ENCODE measurements at places on chromosomes 7 and 10.

DNA sequence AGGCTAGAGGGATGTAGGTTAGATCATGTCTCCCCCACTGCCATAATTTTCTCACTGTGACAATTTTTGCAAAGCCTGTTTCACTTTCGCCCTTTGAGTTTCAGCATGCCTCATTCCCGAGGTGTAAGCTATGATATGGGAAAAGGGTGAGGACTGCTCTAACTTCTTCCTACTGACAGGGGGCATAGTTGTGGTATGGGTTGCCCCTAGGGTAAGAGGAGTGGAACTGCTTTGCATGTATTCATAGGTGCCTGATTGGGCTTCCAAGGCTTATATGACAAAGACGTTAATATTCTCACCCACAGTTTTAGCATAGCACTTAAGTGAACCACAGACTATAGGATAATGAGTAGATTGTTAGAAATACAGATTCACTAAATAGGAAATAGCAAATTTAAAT lies 148.7 kb downstream of the BBS9 start:
- no peak for DNase-seq

- no peak for DNase-seq
These were observed 701.2 kb upstream of the IGFBP3 start for GRCh38 chr7:46622251-46622650.

GRCh38 chr7:44065431-44066110 lies at the start of gene PGAM2:
Gene PGAM2, minus strand, starts transcription at chr7:44065567. Its CDS starts 38 bp downstream, at chr7:44065529.
- DNase-seq: no peak

DNA sequence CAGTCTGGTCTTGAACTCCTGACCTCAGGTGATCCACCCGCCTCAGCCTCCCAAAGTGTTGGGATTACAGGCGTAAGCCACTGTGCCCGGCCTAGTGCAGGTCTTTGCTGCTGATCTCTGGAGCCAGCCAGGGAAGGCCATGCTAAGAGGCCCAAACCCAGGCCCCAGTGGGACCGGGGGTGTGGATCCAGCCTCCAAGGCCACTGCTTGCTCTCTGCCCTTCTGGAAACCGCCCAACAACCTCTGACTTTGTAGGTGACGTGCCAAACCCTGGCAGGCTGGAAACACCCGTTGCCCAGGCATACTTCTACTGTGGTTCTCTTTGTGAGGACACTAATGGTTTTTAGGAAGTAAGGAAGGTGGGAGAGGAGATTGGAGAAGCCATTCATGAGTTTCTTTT lies 83.5 kb upstream of the GNA12 start:
- no peak for DNase-seq

DNA sequence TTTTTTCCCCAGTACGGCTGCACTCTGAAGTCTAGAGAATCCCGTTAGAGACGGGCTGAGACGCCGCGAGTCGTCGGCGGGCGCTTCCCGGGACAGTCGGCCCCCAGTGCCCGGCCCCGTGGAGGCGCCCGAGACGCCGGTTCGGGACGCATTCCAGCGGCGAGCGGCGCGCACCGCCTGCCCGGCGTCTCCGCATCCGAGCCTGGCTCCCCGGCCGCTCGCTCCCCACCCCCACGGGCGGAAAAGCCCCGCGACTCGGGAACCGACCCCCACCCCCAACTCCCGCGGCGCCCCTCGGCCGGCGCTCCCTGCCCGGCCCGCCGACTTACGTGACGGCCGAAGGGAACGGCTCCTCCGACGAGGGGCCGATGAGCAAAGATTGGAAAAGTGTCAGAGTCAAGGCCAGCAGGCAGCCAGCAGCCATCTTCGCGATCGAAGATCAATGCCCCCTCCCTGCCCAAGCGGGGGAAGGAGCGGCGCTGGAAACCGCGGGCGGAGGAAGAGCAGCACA lies 486 bp downstream of the CACNA2D1 start:
- DNase-seq: no peak

DNA sequence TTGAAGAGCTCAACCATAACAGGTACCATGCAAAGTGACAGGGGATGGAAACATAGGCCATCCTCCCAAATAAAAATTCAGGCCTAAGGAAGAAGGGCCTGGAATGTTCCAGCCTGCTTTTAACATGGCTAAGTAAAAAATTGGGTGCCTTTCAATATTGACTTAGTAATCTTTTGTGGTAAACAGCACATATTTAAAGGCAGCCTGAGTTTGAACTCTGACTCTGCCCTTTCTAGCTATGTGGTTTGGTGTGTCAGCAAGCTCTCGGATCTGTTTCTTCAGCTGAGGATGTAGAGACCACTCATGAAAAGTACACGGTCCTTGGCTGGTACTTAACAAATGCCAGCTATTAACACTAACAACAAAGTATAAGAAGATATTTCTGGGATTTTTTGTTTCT lies 191.8 kb upstream of the CDCA7L start:
- no peak for DNase-seq

DNA sequence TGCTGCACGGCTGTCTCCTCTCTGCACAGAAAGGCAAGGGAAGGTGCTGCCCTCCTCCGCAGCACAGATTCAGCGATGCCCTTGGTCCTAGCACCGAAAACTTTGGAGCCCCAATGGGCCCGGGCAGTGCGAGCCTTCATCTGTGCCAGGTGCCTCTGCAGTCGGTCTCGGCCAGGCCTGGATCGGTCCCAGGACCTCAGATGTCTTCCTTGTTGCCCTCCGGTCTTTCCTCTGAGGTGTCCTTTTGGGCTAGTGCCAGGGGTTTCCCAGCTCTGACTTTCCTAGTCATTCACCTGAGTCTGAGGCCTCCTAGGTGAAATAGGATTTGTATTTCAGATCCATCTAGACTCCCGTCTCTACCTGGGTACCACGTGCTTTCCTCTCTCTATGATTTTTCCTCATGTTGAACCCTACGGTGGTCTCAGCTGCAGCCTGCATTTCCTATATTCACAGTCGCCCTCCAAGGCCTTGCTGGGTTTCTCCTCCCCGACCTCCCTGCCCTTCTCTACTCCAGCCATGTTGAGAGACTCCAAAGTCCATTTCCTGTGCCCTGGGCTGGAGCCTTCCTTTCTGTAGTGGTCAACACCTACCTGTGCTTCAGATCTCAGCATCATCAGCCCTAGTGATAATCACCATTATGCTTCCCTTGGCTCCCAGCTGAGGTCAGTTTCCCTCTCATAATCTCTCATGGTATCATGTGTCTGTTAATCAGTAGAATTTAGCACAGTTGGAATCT lies 92.0 kb upstream of the PRSS58 start:
- no peak for DNase-seq

DNA sequence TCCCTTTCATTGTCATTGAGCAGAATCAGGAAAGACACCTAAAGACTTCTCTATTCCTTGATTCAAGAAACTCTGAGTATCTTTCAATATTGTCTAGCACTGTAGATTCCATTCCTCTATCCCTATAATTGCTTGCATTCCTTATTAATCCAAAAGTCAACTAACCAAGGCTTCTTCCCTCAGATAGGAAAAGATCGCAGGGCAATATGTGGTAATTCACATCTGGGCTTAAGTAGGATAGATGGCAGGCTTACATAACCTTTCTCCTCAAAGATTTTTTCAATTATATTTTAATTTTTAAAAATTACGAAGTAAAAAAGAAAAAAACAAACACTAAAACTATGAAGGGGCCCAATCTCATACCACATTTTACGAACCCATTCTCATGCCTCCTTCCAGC lies 7.1 kb upstream of the ARHGAP21 start:
- DNase-seq: no peak

DNA sequence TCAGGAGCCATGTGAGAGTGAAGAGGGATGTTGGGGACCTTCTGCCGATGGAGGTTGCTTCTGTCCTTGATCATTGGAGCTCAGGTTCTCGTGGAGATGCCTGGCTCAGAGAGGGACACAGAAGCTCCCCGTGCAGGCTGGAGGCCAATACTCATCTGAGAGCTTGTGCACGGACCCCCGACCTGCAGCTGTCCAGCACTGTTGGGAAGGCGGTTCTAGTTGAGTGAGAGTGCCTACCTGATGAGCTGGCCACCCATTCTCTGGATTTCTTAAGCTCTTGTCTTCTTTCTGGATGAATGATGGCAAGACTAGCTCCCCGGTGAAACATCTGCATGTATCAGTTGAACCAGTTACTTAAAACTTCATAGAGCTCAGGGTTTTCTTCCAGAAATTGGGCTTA lies 247.6 kb upstream of the MKI67 start:
- no peak for DNase-seq

DNA sequence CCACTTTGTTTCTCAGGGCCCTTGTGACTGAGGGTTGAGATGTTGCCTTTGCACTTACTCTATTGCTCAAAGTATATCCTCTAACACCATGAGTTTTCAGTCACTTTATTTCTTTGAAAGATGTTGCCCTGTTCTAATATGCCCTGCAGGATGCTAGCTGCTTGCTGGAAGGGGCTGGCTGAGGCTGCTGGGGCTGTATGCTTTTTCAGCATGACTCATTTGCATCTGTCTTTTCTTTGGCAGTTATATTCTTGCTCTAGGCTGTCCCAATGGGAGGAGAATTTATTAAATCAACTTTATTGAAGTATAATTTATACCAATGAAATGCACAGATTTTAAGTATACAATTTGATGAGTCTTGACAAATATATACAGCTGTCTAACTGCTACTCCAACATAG lies 157.7 kb downstream of the PLPP4 start:
- no peak for DNase-seq

DNA sequence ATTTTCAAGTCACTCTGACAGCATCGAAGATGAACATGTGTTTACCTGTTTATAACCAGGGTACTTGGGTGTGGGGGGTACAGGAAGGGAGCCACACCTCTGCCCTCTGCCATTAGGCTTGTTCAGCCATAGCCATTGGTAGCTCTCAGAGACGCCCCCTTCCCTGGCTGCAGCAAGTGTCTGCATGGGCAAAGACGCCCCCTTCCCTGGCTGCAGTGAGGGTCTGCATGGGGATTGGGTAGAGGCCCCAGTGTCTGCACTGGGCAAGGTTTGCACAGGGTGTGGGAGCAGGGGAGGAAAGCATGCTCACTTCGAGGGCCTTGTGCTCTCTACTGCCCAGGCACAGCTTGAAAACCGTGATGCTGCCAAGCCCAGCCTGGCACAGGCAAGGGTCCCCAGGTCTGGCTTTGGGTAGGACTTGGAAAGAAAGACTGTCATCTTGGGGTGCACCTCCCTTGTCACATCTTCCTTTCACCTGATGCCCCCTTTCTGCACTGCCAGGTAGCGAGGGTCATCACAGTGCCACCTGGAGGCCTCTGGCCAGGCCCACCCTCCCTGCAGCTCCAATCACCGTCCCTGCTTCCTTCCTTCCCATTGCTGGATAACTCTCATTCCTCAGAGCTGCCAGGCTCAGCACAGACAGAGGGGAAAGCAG lies 3.7 kb downstream of the TMEM225B start:
- DNase-seq: no peak

DNA sequence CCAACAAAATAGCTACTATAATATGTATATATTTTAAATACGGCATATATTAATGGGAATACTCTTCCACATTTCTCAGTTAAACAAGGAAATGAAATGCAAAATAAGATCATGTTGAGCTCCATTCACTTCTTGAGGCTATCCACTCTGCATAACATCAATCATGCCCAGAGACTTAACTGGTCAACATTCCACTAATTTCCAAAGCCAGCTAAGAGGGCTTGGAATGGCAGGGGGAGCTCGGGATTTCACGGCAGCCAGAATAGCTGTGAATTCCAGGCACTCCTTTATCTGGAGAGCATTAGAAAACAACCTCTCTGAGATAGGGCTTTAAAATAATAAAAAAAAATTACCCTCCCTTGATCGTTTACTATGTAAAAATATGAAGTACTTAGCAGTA lies 194.9 kb upstream of the CDCA7L start:
- DNase-seq: no peak

DNA sequence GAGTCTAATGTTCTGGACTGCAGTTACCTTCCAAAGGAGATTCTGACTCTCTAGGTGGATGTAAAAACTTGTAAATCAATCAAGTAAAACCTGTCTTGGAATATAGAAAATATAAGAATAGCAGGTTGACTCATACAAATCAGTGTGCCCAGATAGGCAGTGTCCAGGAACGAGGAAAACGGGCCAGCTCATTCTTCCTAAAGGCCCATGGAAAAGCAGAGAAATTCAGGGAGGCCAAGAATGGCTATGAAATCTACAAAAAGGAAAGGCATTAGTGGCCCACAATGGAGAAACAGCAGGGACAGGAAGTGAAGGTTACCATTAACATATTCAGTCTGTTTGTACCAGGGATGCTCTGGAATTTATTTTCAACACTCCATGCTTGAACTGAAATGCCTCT lies 14.9 kb downstream of the GLI3 start:
- DNase-seq: no peak

- no peak for DNase-seq
These were observed 45.2 kb downstream of the SRRM3 start for GRCh38 chr7:76246804-76247389.

GRCh38 chr7:13894954-13895353 lies 94.5 kb downstream of the ETV1 start:
- DNase-seq: no peak

DNA sequence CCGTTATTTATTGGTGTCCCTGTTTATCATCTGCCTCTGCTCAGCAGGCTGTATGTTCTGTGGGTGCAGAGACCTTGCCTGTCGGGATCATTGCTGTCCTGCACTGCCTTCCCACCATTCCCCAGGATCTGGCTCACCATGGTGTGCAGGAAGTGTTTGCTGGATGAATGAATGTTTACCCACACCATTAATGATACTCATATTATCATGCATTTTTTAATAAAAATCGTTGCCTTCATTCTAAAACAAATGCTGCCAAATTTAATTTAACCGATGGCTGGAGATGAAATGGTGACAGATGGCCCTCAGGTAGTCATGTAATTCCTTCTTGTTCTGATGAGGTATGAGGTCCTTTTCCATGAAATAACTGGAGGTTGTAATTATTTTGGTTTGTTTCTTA lies 22.5 kb downstream of the PLPP4 start:
- DNase-seq: no peak

GRCh38 chr7:127620406-127621233 lies 2.7 kb upstream of the PAX4 start:
- no peak for DNase-seq

- DNase-seq: no peak
These were observed 117.3 kb downstream of the SVIL start for GRCh38 chr10:29517352-29517923.

DNA sequence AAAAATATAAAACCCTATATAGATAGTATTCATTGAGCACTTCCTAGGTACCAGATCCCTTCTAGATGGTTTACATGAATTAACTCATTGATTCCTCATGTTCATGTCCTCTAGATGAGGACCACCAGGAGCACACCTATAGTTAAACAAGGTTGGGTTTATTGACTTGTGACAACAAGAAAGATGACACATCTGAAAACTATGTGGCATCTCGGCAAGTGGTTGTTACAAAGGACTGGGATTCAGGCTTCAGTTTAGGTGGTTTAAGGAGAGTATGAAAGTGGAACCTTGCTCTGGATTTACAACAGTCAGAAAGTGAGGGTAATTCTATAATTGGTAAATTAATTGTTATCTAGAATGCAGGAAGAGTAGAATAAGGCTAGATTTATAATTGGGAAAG lies 99.0 kb upstream of the PHF14 start:
- DNase-seq: no peak

DNA sequence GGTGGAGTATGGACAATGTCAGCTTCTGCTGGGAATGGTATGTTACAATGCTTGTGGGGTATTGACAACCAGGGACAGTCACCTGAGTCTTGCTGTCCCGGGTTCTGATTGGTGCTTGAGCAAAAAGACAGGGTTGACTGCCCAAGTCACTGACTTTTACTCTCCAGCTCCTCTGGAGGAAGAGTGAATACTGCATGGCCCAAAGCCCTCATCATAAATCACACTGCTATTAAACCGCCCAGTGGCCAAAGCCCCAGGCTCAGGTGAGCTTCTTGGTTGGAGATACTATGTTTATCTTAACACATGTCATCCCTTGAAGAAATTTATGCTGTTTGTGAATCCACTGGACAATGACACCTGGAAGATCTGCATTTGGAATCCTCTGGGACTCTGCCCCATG lies 90.0 kb upstream of the IGFBP3 start:
- DNase-seq: no peak

- DNase-seq: no peak
These were observed 603.5 kb upstream of the FOXK1 start for GRCh38 chr7:4078580-4078979.

Measured in activated CD4-positive, alpha-beta T cell treated with anti-CD3 and anti-CD28 coated beads, Interleukin-2, amount 50 U/mL, for 16 hours (primary cell).